H54 (cell line): ENCODE measurements at places on chromosomes 3 and 15.

DNA sequence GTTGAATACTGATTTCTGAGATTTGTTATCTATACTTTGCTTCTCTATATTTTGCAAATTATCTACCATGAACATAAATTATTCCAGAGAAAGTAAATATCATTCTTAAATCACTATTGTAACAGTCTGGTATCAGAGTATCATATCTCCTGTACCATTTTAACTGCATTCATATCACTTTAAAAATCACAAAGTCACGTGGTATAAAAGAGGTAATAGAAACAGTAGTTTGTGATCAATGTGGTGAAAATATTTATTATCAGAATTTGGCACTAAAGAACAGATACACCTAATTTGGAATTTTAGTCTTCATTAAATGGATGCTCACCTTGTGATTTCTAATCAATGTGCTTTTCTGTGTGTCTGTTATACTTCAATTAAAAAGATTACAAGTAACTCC, 47.8 kb downstream of the P3H2 start:
- DNase-seq: no peak

DNA sequence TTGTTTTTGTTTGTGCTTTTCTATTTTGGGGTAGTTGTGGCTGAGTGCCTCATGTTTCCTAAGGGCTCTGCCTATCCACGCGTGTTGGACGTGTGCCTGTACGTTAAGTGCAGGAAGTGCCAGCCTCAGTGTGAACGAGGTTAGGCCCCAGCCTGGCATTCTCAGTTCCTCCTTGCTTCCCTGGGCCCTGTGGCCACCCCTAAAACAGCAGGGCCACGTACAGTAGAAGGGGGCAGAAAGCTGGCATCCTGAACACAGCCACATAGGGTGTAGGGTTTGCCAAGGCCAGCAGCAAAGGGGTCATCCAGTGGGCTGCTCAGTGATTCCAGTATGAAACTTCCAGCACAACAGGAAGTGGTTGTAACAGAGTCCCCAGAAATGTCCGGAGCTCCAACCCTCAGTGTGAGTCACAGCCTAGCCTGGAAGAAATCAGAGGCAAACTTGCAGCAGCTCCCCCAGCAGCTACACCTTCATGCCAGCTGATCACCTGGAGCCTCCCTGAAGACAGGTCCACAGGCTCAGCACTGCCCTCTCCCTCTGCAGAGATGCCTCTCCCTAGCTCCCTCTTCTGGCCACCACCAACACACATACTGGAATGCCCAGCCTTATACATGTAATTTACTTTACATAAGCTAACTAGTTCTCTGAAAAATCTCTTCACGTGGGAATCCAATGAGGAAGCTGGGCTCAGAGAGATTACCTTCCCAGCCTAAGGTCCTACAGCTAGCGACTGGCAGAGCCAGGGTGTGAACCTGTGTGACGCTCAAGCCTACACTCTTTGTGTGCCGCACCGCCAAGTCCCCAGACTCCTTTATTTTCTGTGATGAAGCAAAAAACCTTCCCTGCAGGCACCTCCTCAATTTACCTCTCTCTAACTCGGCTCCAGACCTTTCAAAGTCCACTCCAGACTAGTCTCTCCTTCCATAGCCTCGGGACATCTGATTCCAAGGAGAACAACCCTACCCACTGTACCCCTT, 26.6 kb downstream of the ILDR1 start:
- peak; percentile 34 for DNase-seq

DNA sequence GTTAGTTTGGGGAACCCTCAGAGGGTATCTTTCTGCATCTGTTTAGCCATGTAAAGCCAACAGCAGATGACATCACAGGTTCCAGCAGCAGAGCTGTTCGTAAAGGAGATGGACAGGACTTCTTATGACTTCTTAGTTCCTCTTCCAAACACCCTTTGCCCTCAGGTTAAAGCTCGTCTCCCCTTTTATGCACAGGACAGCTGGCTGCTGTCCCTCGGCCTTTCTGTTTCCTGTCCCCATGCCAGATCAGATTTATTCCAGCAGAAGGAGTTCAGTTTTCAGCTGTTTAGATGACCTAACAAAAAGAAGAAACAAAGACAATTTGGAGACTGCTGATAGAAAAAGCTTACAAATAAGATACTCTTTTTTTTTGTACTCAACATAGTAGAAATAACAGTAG, 45.1 kb downstream of the SEC22A start:
- DNase-seq: no peak

DNA sequence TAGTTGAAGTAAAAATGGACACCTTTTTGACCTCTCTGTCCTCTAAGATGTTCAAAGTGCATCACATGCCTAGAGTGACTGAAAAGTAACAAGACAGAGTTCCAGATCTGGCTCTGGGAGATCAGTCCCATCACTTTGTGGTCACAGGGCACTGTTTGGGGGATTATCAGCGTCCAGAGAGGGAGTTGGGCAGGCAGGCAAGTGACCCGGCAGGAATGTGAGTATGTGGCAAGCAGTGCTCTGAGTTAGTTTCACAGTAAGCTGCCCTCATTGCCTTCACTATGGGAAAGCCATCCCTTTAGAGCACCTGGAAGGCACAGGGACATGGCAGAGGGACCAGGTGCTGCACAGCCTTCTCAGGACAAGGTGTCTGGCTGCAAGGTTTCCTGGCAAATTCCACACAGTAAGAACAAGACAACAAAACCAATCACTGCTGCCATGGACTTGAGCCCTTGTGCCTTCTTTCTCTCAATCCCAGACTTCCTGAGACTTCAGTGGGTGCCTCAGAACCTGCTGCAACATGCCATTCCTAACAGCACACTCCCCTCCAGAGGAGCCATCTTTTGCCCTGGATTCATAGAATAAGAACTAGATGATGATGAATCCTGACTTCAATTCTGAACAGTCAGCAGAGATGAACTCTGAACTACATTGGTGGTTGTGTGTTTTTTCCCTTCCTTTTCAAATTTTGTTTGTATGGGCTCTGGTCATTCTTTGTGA, 55.2 kb downstream of the TIPARP start:
- DNase-seq: no peak

DNA sequence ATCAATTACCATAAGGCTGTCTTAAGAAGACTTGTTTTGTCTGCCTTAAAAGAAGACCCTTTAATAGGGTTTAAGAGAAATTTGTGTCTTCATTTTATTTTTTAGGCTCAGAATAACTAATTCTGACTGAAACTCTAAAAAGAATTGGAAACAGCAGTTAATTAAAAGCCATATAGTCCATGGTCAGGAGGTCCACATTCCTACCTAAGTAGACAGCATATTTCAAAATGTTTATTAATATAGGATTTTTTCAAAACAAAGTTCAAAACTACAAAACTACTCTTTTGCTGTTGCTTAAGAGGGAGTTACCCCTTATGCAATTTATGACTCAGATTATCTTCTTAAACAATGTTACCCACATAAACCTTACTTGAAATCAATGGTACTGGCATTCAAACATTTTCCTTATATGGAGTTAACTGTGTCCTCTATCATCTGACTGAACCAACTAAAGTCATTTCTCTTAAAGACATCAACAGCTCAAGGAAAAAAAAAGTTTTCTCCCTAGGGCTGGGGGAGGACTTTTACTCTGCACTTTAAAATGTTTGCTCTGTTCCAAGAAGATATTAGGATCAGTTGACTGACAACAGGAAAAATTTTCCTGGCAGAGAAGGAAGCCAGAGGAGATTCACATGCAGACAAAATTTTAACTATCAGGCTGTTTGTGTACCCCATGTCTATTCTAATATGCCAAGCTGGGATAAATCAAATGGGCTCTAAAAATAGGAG, 56.8 kb upstream of the NANOGP8 start:
- no peak for DNase-seq

- no peak for DNase-seq
Observed at GRCh38 chr3:123291404-123291803, 89.7 kb downstream of the SEC22A start.

GRCh38 chr3:184472723-184473428, 88.7 kb upstream of the EPHB3 start:
- DNase-seq: no peak

DNA sequence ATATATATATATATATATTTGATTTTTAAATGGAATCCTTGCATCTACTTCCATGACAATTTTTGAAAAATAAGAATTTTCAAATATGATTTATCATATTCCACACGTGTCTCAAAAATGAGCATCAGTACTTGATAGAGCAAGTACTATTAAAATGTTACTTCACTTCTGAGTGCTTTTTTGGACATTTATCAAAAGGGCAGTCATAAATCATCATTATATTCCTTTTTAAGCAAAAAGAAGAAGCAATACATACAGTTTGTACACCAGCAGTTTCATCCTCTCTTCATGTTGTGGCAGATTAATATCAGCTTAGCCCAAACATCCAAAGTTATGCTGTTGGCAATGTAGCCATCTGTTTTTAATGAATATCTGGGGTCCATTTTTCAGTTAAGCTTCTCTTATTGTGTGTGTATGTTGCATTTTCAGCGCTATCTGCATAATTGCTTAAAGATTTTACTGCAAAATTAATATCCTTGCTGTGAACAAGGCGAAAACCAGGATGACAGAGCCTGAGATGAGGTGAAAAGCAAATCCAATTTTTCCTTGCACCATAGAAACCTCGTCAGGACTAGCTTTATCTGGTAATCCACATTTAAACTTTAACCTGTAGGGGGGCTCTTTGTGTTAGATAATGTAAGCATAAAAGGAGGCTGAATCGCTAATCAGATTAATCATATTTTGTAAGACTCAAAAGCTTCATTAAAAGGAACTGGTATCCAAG, 604.9 kb upstream of the AGTR1 start:
- no peak for DNase-seq

GRCh38 chr3:108940166-108940565, 13.5 kb downstream of the GUCA1C start:
- no peak for DNase-seq

DNA sequence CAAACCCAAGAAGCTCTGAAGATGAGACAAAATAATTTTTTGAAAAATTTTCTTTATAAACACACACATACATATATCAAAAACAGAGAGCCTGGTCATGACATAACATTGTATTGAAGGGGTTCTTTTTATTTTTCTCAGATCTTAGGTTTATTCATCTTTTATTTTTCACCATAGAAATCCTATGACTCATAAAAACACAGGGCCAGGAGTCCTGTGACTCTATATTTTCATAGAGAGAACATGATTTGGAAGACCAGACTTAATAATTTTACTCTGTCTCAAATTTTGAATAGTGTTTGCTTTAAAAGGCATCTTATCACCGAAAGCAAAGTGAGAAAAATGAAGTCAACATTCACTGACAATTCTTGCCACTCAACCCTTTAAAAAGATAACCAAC, 57.7 kb downstream of the SUCNR1 start:
- peak; percentile 27 for DNase-seq

DNA sequence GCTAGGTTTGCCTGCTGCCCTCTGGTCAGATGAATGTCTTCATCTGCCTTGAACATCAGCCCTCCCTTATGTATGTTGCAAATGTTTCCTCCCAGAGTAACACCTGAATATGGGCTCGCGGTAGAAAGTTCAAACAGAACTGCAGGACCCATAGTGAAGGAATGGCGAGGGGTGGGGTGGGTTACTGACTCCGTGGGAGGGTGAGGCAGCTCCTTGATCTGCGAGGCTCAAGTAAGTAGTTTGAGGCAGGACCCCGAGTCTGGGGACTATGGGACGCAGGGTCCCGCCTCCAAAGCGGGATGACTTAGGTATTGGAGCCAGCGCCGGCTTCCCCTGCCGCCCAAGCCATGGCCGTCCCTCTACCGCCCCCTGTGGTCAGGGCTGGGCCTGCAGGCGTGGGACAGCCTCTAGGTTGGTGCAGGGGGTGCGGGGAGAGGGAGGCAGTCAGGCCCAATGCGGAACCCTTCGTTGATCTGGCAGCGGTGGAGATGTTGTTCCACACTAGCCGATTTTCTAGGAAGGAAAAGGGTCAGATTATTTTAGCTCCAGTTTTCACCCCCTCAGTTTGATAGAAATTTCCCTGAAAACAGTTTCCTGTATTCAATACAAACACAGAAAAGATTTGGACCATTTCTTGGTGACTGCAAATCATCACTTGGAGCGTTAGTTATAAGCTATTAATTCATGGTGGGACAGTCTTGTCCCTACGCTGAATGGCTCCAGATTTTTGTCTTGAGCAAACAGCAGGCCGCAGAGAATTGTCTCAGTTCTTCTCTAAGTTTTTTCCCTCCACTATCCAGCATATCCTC, 72.3 kb downstream of the CORO2B start:
- DNase-seq: no peak

DNA sequence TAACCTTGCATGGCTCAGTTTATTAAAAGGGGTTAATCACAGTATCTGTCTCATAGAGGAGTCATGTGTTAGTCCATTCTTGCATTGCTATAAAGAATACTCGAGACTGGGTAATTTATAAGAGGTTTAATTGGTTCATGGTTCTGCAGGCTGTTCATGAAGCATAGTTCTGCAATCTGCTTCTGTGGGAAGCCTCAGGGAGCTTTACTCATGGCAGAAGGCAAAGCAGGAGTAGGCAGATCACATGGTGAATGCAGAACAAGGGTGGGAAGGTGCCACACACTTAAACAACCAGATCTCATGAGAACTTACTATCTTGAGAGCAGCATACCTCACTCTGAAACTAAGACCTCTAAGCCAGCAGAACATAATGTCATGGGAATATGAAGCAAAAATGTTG, 42.2 kb upstream of the PTX3 start:
- no peak for DNase-seq

DNA sequence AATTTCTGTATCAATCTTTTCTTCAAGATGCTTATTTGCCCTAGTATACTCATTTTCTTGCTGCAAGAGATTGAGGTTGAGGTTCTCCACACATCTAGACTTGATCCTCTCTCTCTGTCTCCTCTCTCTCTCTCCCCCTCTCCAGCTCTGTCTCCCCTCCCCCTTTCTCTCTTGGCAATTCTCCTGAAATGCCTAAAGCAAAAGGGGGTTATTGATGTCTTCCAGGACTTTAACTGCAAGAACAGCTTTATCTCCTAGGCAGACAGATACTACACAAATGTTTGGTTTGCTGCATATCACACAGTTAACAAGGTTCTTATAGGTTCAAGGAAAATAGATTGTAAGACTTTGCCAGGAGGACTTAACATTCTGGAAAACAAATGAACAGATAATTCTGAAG, 52.1 kb downstream of the TMEM212 start:
- DNase-seq: no peak

DNA sequence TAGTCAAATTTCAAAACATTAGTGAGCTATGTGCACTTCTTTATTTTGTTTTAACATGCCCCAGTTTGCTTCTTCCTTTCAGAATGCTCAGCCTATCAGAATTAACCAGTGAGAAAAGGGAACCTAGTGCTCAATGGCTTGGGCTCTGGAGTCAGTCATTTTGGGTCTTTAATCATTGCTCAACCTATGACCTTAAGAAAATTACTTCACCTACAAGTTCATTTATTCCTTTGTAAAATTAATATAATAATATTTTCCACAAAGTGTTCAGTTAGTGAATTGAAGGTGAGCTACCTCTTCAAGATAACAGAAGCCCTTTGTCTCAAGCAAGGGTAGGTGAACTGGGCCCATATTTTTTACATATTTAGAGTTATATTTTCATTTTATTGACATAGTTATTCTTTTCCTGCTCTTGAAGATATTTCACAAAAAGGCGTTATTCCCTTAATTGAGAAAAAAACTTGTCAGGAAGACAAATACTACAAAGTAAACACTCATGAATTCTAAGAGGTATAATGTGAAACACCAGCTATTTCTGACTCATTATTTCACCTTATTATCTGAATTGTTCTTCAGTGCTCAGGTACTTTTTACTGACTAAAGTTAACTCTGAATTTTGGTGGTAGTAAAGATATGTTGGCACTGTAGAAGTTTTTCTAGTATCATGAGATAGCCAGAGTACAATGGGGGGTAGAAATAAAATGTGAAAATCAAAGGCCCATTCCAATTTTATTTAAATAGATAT, 415.5 kb downstream of the NAALADL2 start:
- no peak for DNase-seq
